Activated naive CD4-positive, alpha-beta T cell treated with anti-CD3 and anti-CD28 coated beads, Interleukin-2, amount 10 ng/mL, durations not matched to agents 7 days and 5 days (primary cell): ENCODE measurements at places on chromosomes 5 and 9.

GRCh38 chr5:78268356-78268755 lies 26.1 kb downstream of the AP3B1 start:
- no peak for DNase-seq

DNA sequence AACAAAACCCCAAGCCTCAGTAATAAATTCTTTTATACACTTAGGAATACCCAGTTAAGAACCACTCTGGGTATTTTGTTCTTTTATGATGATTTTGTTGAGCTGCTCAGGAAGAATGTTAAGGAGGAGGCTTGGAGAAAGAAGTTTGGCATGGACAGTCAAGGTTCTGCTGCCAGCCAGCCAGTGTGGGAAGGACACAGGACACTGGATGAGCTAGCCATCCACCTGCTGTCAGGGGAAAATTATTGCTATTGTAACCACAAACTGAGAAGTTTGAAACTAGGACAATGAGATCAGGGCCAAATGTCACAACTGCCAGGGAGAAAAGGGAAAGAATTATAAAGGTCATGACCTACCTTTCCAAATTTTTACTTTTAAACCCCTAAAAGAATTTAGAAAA lies 25.9 kb upstream of the ADAMTSL1 start:
- DNase-seq, result no peak

DNA sequence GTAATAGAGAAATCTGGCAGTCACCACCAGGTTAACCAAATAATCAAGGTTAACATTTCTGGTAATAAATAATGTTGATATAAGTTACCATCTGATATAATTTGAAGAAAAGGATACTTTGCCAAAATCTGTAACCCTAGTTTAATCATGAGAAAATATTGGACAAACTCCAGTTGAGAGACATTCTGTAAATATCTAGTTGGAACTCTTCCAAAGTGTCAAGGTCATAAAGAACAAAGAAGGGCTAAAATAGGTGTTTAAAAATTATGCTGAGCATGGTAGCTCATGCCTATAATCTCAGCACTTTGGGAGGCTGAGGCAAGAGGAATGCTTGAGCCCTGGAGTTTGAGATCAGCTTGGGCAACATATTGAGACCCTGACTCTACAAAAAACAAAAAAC lies 253.3 kb downstream of the MRPS30 start:
- DNase-seq, result no peak

DNA sequence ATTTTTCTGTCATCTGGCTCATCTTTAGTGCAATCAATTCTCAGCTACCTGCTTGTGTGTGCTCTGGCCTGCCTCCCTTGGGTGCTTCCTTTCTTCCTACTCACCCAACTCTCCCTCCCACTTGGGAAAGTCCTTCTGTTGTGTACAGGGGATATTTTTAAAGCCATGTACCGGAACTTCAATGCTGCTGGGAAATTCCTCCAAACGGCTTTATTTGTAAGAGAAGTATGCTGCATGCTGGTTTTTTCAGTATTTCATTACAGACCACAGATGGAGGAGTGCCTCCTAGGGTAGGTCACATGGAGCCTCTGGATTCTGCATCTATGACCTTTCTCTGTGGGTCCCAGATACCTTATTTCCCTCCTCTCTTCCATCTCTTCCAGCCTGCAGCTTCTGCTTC lies 5.4 kb upstream of the HMHB1 start:
- no peak for DNase-seq

DNA sequence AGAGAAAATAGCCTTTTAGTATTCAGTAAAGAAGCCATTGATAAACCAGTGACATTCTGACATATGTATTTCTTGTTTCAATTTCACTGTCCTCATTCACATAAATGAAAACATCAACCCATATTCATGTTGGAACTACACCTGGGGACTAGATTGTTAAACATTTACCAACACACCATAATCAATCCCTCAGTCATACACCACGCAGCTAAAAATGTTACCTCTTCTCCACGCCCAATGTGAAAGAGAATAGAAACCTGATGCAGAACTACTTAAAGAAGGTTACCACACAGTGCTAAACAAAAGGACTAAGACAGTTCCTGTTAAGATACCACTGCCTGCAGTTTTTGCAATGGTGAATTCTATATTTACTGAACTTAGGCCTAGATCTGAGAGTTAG lies 518.9 kb downstream of the PRELID2 start:
- no peak for DNase-seq

GRCh38 chr9:70133253-70134208 lies 89.9 kb downstream of the MAMDC2 start:
- DNase-seq, result no peak

GRCh38 chr5:10401498-10401897 lies 40.2 kb upstream of the ROPN1L start:
- no peak for DNase-seq

- no peak for DNase-seq
These were observed 44.8 kb upstream of the SNX2 start for GRCh38 chr5:122730037-122730436.
